ENCODE measurements at places on chromosomes 5 and 9. TPM values are rescaled to one million over a fixed set of nuclear protein-coding genes. Genes with fewer than 3 reads are reported as not detected.

- DNase-seq: no peak
Observed at GRCh38 chr5:23385036-23385435, 122.4 kb upstream of the PRDM9 start.

- no peak for DNase-seq
Observed at GRCh38 chr9:112380102-112380824, at the start of gene HSDL2. HSDL2 (plus strand) TSS chr9:112380108; CDS start chr9:112380164, 56 bp downstream.

- DNase-seq: no peak
Observed at GRCh38 chr5:79802406-79802805, 112.8 kb downstream of the CMYA5 start.

DNA sequence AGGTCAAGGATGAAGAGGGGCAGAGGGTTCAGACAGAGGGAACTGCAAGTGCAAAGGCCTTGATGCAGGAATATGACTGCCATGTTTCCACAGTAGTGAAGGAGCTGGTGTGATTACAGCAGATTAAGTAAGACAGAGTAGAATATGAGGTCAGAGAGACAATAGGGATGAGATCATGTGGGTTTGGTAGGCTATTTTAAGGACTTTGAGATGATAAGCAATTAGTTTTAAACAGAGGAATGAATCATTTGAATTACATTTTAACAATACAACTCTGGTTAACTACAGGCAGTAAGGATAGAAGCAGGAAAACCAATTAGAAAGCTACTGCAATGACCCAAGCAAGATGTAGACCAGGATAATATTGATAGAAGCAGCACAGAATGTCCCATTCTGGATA lies 7.7 kb downstream of the CENPK start:
- peak; percentile 21 for DNase-seq

GRCh38 chr5:98414938-98415337 lies 358.5 kb upstream of the RGMB start:
- DNase-seq: peak; percentile 83

DNA sequence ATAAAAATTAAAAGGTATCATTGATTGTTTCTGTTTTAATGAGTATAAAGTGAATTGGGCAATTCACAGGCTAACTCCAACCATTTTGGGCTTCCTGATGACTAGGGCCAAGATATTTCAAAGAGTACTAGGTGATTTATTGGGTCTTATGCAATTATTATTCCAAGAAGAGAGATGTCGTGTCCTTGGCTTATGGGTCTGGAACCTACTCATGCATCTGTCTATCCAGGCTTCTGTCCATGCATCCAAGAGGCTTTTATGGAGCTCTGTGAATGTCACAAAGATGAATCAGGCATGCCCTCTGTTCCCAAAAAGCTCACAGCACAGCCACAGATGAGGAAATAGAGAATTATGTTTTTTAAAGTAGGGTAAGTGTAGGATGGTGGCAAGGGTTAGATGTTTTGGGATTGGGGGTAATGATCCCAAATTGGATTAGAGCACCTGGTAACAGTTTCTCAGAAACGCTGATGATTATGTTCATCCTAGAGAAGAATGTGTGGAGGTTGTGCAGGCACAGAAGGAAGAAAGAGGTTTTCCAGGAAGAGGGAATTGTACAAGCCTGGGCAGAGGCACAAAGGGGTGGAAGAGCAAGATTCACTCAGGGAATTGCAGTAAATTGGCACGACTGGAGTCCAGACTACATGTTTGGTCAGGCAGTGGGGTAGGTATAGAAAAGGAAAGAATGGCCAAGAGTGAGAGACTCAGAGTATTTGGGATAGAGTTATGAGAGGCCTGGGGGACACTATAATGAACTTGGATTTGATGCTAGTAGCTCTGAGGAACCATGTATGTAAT lies 83.0 kb upstream of the TNC start:
- DNase-seq: no peak

GRCh38 chr9:116365056-116365471 lies 211.5 kb downstream of the PAPPA start:
- peak; percentile 70 for DNase-seq

- no peak for DNase-seq
Observed at GRCh38 chr5:168527756-168528295, 1.3 kb upstream of the FBLL1 start.

DNA sequence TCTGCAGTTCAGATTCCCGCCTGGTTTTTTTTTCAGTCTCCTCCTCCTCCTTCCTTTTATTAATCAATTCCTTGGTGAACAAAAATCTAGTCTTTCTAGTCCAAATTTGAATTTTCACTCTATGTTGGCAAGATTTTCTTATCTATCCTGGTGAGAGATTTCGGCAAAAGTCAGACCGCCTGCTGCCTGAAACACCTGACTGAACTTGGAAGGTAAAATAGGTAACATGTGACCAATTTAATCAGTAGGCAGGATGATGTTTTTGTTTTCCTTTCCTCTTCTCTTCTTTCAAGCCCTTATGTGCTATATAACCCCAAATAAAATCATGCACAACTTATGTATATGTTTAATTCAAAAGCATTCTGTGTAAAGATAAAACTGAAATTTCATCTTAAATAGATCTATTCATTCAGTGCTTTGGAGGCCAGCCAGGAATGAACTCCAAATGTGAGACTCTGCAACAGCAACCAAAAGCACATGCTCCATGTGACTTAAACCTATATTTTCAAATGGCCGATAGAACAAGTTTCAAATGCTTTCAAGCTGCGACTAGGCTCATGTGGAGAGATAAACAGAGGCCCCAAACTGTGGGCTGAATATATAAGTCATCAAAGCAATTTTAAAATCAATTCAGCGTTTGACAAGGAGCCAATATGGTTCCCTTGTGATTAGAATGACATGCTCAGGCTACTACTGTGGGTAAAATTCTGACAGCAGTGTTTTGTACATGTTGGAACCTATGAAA lies 100.4 kb upstream of the SEMA6A start:
- no peak for DNase-seq

DNA sequence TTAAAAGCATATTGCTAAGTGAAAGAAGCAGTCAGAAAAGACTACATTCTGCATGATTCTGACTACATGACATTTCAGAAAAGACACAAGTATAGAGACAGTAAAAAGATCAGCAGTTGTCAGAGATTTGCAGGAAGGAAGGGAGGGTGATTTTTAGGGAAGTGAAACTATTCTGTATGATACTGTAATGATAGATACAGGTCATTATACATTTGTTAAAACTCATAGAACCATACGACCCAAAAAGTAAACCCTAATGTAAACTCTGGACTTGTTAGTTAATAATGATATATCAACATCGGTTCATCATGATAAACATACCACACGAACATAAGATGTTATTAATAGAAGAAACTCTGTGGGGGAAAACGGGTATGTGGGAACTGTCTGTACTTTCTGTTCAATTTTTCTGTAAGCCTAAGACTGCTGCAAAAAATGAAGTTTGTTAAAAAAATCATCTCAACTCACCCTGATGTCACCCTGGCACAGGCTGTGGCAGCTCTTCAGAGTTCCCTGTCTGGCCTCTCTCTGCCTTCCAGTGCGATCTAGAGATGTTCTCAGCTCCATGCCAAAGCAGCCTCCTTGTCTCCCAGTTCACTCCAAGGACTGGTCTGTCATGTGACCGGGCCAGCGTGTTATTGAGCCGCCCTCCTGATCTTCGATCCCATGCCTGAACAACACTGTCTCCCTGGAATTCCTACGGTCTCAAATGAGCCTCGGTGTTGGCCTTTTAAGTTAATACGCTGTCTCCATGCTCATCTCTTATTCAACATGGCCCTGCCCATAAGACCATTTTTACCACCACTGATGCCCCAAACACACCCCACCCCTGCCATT lies 35.4 kb downstream of the PRLR start:
- DNase-seq: no peak

DNA sequence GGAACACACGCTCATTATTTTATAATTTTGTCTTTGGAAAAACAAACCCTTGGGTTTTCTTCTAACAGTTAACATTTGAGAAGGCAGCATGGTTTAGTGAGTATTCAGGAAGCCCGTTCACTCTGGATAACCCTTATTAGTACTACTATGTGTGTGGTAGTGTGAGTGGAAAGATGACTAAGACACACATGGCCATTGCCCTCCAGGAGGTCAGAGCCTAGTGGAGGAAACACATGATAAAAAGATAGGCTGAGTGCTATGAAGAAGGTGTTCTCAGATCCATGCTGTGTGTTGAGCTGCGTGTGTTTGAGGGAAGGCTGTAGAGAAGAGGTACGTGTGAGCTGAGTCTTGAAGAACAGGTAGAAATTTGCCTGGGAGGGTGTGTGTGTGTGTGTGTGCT lies 8.4 kb downstream of the C5orf47 start:
- DNase-seq: no peak

DNA sequence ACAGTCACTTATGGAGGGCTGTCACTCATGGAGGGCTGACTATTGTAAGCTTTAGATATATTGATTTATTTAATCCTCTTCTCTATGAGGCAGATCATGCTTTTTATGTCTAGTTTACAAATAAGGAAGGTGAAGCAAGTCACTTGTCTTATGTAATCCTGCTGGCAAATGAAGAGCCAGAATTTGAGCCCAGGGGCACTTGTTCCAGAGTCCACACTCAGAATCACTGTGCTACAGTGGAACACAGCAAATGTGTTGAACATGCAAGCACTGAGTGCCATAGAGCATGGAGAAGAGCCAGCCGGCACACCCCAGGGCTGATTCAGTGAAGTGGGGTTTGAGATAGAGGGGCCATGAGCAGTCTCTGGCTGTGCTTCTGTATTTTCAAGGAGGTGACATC lies 326.6 kb downstream of the MARCHF11 start:
- DNase-seq: no peak

DNA sequence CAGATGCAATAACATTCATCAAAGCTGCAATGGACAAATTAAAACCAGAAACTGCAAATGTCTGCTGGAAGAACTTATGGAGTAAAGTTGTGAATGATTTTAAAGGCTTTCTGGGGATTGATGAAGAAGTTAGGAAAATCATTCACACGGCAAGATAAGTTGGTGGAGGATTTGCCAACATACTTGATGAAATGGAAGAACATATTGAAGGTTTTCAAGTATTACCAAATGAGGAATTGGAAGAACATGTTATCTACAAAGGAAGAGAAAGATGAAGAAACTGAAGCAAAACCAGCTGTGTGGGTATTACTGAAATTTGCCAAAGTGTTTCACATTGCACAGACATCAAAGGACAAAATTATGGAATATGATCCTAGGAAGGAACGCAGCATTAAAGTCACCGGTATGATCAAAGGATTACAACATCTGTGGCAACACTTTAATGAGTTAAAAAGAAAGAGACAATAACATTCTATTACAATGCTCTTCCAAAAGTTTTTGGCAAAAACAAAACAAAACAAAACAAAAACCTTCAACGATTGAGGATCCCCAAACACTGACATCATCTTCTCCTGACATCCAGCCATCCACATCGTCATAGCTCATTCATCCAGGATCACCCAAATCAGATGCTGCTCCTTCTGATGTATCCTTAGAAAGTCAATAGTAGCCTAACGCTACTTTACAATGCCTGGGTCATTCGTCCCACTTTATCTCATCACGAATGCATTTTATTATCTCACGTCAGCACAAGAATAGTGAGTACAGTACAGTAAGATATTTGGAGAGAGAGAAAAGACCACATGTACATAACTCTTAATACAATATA lies 61.3 kb upstream of the SMC5 start:
- DNase-seq: no peak

DNA sequence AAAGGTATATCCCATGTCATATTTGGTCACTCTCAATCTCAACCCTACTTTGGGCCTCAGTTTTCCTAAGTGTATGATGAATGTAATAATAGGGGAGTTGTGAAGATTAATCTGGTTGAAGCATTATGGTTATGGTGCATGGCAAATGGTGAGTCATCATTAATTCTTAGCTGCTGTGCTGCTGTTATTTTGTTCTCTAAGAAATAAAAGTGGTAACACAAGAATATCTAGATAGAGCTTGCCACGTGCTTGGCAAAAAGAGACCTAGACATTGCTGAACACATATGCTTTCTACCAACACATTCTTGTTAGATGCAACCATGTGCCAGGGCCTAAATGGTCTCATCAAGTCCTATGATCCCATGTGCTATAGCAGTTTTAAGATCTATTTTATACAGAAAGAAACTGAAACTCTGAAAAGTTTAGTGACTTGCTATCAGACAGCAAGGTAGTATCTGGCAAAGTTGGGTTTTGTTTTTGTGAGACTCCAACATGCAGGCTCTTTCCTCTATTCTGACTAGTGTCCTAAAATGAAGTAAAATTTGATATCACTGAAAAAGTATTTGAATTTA lies 699.9 kb upstream of the MEF2C start:
- DNase-seq: no peak

GRCh38 chr5:14861123-14861765 lies 10.3 kb downstream of the ANKH start:
- no peak for DNase-seq

DNA sequence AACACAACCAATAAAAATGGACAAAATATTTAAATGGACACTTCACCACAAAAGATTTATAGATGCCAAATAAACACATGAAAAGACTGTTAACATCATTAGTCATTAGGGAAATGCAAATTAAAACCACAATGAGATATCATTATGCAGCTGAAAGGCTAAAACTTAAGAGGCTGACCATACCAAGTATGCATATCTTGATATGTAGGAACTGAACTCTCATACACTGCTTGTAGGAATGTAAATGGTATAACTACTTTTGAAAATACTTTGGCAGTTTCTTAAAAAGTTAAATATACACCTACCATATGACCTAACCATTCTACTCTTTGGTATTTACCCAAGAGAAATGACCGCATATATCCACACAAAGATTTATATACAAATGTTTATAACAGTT lies 13.6 kb upstream of the ADAMTS12 start:
- DNase-seq: no peak

GRCh38 chr9:130833031-130833990 lies 1.7 kb upstream of the ABL1 start:
- DNase-seq: no peak

- no peak for DNase-seq
Observed at GRCh38 chr5:111580956-111581355, 68.6 kb upstream of the STARD4 start.

- DNase-seq: no peak
Observed at GRCh38 chr9:112044186-112044585, 130.9 kb downstream of the SUSD1 start.

GRCh38 chr5:35694481-35694880 lies 76.8 kb downstream of the SPEF2 start:
- no peak for DNase-seq

Gene ROPN1L
- not detected for total RNA-seq

Gene ELL2
- total RNA-seq: 82.5 TPM

Gene FBXW2
- total RNA-seq: 36.1 TPM

Gene NEURL1B
- 7.2 TPM for total RNA-seq

Gene CDH6
- not detected for total RNA-seq

Gene FREM1
- 0.14 TPM for total RNA-seq

Gene ARRDC1
- 64.3 TPM for total RNA-seq

Gene ZFP2
- not detected for total RNA-seq

Gene SUSD1
- 15.4 TPM for total RNA-seq

Gene PCDHGB2
- 0.34 TPM for total RNA-seq

Gene ENTPD8
- total RNA-seq: 0.83 TPM

Gene CD72
- 0.12 TPM for total RNA-seq

Gene PFN3
- total RNA-seq: not detected

Data from A172 (cell line).